ENCODE measurements at places on chromosomes 7 and 10.

- DNase-seq: no peak
Observed at GRCh38 chr10:61329854-61330253, 123.3 kb downstream of the TMEM26 start.

GRCh38 chr7:126780993-126781392, 471.7 kb downstream of the GRM8 start:
- DNase-seq: no peak

- DNase-seq: no peak
Observed at GRCh38 chr7:68109299-68109698, 1112.7 kb downstream of the TYW1 start.

DNA sequence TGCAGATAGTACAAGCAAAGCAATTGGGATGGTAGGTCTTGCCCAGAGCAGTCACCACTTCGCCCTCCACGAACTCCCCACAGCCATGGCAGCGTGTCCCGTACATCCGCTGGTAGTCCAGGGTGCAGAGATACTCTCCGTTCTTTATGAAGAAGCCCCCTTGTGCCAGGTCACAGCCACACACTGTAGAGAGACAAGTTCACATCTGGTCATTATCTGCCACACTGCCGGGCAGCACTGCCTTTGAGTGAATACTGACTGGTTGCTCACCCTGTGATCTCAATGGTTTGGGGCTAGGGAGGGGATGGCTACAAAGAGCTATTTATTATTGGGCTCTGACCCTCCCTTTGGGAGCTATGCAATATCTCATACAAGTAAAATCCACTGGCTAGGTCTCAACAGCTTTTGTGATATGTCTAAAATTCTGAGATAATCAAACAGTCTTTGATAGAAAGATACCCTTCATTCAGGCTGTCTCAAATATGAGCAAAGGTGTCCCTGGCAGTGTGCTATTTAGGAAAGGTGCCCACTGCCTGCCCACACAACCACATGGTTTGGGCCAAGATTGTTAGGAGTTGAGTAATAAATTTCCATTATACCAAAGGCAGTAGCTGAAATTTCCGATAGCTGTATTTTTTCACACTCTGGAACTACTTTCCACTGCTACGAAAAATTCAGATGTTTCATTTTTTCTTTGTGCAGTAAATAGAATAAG, 82.5 kb downstream of the ABLIM1 start:
- DNase-seq: no peak

- DNase-seq: no peak
Observed at GRCh38 chr7:68200051-68200670, 1203.5 kb downstream of the TYW1 start.

- no peak for DNase-seq
Observed at GRCh38 chr7:134533288-134533771, 6.0 kb downstream of the AKR1B10 start.

- DNase-seq: no peak
Observed at GRCh38 chr7:121953601-121954000, 80.6 kb downstream of the PTPRZ1 start.

DNA sequence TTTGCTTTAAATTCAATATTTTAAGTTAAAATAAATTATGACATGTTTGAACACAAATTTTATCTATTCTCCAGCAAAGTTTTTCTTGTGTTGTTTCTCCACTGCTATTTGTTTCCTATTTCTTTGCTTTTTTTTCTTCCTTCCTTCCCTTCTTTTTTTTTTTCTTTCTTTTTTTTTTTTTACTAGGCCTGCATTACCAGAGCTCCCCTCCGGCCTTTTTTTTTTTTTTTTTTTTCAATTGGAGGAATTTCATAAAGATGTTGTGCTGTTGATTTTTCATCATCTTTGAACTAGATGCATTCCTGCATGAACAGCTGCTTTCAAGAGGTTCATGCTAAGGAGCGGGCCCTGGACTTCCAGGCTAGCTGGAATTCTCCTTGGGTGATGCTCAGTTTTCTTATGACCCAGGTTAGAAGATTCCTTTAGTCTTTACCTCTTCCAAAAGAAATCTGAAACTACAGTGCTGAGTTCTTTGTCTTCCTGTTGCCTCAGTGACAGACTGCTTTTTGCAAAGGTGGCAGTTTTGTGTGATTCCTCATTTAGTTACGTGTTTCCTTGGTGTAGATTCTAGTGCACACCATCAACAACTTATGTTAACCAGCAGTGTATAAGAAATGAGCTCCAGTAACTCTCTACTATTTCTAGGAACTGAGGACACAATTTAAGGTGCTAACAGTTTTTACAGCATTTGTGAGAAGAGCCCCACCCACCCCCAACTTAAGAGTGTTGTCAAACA, 4.8 kb upstream of the CAMK1D start:
- DNase-seq: no peak

GRCh38 chr7:103867874-103868273, 121.6 kb downstream of the RELN start:
- DNase-seq: no peak

DNA sequence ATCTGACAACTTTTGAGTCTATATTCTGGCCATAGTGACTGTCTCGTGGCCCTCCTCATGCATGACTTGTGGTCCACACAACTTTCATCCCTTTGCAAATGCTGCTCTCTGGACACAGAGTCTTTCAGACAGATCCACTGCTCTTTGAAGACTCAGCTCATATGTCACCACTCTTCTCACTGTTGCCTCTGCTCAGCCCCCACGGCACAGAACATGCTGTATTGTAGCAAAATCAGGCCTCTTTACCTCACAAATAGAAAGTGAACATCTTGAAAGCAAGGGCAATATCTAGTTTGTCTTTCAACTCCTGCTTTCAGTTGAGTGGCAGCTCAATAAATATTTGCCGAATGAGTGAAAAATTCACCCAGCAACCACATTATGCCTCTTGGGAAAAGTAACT, 443.5 kb downstream of the NRG3 start:
- no peak for DNase-seq

DNA sequence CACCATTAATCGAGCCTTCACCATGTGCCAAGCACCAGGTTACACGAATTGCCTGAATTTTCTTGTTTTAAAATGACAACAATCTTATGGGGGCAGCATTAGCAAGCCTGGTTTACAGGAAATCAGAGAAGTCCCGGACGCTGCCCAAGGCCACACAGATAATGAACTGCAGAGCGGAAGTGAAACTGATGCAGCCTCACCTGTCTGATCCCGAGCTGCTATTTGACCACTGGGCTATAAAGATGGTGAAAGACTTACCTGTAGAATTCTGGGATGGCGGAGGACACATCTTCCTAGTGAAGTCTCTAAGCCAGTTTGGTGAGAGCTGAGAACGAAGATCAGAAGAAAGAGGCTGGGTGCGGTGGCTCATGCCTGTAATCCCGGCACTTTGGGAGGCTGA, 21.7 kb upstream of the GALNTL5 start:
- no peak for DNase-seq

DNA sequence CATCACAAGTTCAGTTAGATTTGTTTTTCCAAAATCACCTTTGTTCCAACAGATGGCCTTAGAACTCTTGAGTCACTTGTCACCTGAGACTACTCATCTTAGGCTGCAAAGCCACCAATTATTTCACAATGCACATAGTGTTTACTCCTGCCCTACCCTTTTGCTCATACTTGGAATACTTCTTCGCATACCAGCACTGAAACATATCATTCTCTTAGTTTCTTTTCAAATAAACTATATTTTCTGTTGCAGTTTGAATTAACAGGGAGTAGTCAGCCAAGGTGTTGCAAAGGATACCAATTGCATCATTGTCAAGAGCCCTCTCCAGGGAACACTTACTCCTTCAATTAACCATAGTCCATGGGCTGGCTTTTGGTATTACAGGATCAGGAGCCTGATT, 71.0 kb downstream of the CASD1 start:
- DNase-seq: no peak

- no peak for DNase-seq
Observed at GRCh38 chr7:84914598-84914997, 272.3 kb downstream of the SEMA3D start.

DNA sequence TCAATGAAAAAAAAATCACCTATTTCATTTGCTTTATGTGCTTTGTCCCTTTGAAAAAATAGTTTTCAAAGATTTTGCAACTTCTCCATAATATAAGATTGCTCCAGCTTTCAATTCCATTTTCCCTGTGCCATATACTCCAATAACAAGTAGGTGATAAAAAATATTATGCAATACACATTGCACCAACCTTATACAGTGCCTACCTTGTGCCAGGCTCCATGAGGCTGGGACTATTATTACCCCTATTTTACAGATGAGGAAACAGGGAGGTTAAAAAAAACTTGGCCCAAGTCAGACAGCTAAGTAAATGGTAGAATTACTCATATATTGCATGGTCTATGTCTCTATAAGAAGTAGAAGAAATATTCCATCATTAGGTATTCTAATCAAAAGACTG, 57.8 kb downstream of the BRAF start:
- DNase-seq: no peak

GRCh38 chr10:34092891-34093290, 722.2 kb downstream of the PARD3 start:
- DNase-seq: no peak

DNA sequence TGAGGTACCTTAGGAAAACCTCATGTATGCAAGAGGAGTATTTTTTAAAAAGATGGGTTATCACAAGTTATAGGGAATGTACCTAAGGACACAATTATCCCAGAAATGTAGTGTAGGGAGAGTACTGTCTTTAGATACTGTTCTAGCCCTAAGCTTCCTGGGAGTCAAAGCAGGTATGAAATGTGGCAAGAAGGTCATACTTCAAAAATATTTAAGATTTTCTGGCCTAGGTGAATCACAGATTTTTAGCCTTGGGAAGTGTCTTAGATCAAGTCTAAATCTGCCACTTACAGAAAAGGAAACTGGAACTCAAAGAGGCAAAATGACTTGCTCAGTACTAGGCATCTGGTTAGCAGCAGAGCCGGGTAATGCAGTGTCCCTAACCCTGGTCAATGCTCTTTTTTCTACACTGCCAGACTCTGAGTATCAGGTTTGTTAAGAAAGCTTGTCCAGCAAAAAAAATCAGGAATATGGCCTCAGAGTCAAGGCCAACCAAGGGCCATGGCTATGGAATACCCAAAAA, 13.9 kb downstream of the PIK3AP1 start:
- no peak for DNase-seq

DNA sequence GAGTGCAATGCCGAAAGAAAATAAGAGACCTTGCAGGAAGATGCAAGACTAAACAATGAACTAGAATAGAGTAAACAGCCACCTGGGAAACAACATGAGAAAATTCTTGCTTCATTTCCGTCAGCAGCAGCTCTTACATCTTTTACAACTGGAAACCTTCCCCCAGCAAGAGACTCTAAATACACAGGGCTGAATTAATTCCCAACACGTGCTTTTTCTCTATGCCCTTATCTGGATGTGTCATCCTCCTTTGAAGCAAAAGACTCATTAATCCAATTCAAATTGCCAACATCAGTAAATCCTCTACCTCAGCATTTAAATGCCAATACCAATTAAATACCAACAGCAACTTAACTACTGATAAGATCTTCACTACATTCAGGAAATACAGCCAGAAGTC, 99.0 kb upstream of the PDE1C start:
- DNase-seq: no peak

DNA sequence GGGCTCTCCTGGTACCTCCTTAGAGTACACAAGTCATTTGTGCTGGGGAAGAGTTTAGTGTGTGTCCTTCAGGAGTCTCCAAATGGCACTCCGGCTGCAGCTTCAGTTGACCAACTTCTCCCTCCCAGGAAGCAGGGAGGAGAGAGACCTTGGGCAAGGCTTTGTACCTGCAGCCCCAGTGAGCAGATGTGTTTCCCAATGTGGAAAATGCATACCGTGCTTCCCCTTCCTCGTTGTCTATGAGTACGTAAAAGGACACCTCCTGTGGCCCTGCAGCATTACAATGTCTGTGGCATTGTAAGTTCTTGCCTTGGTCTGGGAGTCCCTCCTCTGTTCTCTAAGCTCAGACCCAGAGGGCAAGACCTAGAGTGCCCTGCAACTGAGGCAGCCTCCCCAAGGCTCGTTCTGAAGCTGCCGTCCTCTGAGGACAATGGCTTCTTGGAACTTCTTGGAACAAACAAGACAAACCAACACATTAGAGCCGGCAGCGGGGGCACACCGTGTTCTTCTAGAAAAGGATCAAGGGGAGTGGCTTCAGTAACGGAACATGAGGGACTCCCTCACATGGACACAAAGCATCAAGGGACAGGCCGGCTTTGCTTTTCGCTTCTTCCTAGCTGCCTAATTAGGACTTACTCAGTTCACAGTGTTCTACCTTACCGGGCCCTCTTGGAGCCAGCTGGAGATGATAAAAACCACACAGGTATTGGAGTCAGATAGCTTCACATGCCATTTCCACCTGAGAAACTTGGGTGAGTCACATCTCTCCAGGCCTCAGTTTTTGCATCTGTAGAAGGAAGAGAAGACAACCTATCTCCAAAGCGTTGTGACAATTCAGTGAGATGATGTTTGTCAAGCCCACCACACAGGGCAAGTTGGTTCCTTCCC, 20.9 kb upstream of the PPA1 start:
- no peak for DNase-seq

GRCh38 chr10:119526621-119527592, 15.6 kb downstream of the RGS10 start:
- no peak for DNase-seq

GRCh38 chr10:132347931-132348267, 15.9 kb downstream of the LRRC27 start:
- DNase-seq: no peak

GRCh38 chr10:112279433-112279832, 3.8 kb upstream of the TECTB start:
- DNase-seq: no peak

DNA sequence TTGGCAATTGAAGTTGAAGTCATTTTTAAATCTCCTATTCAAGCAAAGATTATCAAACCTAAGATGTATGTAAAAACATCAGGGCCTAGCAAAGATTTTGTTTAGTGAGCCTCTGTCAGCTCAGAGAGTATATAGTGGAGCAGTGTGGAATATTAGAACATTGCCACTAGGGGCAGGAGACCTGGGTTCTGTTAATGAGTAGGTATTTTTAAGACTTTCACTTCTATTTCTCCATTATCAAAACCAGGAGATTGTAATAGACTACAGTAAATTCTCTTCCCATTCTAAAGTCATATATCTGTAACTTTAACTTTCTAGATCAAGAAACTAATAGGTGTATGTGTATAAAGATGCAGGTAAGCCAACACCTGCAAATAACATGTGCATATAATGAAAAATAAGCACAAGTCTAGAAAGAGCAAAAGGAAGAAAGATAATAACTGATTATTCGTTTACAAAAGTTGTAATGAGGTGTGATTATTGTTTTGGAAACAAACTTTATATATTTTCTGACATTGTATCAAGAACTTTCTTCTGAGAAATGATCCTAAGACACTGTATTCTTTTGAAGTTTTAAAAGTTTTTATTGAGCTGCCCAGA, 64.4 kb downstream of the KCND2 start:
- DNase-seq: no peak

All from stimulated activated CD8-positive, alpha-beta memory T cell treated with anti-CD3 and anti-CD28 coated beads, Interleukin-7, amount 100 ng/mL, for 1 hour (primary cell).